ENCODE measurements at places on chromosomes 3 and 15.
A peak's percentile ranks its signal among the peaks of the same experiment; 100 is the strongest.

DNA sequence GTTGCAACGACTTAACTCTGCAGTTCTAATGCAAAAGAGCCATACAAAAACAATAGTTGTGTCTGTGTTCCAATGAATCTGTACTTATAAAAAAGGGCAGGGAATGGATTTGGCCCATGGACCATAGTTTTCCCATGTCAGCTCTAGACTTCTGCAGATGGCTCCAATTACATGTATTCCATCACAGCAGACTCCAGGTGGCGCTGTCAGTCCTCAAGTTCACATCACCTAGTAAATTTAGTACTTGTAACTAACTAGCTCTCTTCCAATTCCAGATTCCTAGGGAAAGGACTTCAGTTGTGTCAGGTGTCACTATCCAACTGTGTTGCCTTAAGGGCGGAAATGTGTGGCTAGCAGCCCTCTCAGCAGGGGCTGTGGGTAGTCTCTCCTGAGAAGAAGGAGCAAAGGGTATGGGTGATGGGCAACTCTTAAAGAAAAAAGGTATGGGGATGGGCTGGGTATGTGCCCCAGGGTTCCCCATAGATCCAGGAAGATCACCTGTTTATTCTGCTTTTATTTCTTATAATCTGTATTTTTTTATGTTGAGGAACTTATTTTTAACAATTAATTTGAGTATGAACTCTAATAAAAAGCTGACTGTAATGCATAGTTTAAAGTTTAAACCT, 36.2 kb downstream of the BBS4 start:
- DNase-seq, result peak; percentile 51

DNA sequence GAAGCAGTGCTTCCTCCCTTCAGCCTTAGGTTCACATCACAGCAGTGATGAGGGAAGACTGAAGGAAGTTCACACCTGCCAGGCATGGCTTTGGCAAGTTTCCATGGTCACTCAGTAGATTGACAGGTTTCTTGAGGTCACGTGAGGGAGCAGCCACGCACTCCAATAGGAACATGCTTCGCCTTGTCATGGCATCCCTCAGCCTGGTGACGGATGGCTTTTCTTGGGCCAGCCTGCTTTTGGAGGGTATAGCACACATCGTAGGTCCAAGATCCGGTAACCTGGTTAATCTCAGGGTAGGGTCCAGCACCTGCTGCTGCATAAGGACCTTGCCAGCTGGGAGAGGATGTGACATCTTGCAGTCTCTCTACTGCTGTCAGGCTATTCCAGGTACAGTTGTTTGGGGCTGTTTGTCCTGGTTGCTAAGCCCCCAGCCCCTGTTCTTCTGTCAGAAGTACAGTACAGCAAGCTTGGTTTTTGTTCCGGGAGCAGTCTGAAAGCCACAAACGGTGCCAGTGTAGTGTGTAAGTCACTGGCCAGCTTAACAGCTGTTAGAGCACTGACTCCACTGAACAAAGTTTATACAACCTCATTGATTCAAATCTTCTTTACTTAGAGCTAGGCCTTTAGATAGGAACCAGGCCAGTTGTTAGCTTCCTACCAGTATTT, 42.3 kb downstream of the PSMD6 start:
- DNase-seq, result no peak

GRCh38 chr3:100662113-100662823, 47.0 kb upstream of the TFG start:
- no peak for DNase-seq

GRCh38 chr3:75338342-75338741, 325.8 kb upstream of the FRG2C start:
- DNase-seq, result no peak

DNA sequence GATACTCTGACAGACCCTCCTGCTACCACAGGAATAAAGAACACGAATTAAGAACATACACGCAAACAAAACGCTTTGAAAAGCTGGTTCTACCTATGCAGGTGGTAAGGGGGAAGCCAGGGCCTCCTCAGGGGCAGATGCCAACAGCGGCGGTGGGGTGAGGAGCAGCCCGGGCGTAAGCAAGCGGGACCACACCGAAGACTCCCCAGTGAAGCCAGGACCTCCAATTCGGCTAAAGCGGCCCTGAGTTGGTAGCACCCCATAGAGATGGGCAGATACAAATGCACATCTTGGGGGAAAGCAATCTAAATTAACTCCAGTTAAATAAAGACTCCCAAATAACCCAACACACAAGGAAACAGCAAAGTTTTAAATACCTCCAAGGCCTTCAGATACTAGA, 32.4 kb downstream of the NIPA2 start:
- no peak for DNase-seq

GRCh38 chr15:92083190-92083589, 229.7 kb downstream of the SLCO3A1 start:
- no peak for DNase-seq

- DNase-seq, result no peak
Observed at GRCh38 chr15:86541540-86541939, 461.9 kb downstream of the AGBL1 start.

- no peak for DNase-seq
Observed at GRCh38 chr3:53518495-53518981, 24.1 kb downstream of the CACNA1D start.

- DNase-seq, result no peak
Observed at GRCh38 chr3:66237552-66237951, 16.8 kb downstream of the SLC25A26 start.

DNA sequence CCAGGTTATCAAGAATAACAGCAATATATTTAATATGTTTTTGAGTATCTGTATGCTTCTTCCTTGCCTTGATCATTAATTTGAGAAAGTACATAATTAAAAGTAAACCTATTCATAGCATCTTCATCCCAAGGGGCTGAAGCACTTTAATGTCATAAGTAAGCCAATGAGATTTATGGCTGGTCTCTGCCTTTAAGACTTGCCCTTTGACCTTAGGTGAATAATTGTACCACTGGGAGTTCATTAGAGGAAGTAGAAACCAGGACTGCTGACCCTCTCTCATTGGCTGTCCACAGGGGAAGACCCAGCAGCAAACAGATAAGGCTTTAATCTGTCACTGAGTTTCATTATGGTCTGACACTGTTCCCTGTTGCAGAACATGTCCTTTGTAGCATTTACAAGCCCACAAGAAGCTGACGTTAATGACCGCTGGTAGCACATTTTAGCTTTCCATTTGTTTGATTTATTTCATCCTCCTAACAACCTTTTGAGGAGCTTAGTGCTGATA, 16.3 kb upstream of the ERC2 start:
- no peak for DNase-seq

GRCh38 chr3:100635273-100635701, 25.9 kb downstream of the ADGRG7 start:
- no peak for DNase-seq

- DNase-seq, result no peak
Observed at GRCh38 chr3:13628841-13629551, 80.1 kb downstream of the FBLN2 start.

GRCh38 chr3:171984883-171985282, 54.5 kb upstream of the FNDC3B start:
- no peak for DNase-seq

GRCh38 chr3:190008432-190008831, 112.3 kb downstream of the P3H2 start:
- no peak for DNase-seq

GRCh38 chr3:72728958-72729467, 119.2 kb downstream of the SHQ1 start:
- DNase-seq, result no peak

DNA sequence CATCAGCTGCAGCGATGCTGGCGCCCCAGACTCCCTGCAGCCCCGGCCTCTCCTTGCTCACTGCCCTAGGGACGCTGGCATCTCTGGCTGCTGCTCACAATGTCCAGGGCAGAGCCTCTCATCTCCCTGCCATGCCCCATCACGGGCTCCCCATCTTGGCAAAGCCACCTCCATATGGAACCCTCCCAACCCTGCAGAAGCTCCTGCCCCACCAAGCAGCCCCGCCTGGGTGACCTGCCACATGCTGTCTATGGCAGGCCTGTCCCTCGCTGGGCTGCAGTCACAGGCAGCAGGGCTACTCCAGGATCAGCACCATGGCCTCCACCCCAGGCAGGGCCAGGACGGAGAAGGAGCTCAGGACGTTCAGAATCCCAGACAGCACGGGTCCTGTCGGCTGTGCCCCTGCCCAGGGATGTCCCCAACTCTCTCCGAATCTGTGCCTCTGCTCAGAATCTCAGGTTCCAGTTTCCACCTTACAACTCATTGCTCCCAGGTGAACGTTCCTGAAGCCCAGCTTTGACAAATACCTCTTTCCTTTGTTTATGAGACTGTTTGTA, 58.4 kb downstream of the PLXNA1 start:
- no peak for DNase-seq

DNA sequence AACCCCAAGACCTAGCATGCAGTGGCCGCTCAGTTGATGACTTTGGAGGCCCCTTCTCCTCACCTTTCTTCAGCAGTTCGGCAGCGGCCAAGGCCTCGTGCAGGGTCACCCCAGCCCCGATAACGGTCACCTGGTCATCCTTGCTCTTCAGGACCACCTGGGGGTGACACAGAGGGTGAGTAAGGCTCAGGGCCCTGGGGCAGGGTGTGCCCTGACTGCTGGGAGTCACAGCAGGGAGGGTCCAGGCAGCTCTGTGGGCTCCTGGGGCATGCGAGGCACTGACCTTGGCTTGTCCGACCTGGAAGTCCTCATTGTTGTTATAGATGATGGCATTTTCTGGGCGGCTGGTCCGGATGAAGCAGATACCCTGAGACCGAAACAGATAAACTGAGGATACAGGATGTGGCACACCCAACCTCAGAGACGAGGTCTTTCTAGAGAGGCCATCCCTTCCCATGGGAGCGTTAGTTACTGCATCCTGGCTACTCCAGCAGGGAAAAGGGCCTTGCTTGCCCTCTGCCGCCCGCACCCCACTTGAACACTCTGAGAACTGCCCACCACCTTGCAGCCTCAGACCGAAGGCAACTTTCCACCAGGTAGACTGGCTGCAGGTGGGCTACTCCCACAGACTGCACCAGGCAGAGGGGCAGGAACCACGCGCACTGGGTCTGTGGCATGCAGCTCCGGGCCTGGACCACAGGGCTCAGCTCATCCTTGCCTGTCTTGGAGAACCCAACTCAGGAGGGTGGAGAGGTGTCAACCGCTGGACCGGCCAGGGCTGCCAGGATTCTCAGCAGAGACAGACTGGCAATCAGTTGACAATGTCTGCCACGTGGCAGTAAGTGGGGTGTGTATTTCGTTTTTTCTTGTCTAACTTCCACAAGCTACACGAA, 27.6 kb downstream of the TKT start:
- DNase-seq, result no peak

DNA sequence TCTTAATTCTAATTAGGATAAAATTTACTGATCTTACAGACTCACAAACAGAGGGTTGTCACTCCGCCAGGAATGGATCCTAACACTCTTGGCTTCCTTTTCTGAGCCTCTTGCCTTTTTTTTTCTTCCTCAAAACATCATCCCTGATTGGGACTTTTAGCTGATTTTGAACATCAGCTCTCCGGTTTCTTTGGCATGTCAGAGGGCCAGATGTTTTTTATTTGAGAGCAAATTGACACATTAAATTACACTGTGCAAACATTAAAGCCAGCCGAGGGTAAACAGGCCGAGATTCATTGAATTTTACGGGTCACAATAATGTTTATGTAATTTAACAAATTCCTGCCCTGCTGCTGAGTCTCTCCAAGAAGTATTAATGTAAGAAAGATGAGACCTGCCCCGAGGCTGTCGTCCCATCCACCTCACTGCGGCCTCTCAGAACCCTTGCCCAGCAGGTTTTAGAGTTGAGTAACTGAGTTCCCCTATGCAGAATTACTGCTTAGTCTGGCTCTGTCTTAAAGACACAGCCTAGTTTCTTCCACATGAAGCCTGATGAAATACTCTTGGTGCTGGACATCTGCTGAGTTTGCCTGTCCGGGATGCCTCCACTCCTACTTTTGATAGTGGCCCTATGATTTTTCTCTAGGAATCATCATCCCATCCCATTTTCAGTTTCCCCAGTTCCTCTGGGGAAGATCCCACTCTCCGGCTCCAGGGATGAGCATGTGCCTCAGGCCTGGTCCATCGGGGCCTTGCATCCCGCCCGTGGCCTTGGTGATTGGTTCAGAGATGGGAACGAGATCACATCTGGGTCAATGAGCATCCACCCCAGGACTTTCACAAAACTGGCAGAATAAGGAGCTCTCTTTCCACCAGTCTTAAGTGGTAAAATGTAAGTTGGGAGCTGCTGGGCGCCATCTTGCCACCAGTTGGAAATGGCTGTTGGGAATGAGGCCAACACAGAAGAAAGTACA, 226.6 kb upstream of the TLE3 start:
- no peak for DNase-seq

DNA sequence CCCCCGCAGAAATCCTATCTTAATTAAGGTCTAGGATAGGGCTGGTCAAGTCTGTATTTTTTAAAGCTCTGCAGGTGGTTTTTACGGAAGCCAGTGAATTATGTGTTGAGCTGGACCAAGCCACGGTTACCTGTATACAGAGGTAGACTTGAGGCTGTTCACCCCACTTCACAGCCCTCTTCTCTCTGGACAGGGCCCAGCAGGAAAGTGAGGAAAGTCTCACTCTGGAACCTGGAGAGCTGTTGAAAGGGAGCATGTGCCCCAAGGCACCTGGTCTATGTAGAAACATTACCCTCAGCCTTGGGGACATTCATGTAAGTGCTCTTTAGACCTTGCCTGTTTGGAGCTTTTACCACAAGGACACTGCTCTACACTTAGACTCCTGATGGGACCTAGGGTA, 6.9 kb downstream of the SEMA5B start:
- no peak for DNase-seq

DNA sequence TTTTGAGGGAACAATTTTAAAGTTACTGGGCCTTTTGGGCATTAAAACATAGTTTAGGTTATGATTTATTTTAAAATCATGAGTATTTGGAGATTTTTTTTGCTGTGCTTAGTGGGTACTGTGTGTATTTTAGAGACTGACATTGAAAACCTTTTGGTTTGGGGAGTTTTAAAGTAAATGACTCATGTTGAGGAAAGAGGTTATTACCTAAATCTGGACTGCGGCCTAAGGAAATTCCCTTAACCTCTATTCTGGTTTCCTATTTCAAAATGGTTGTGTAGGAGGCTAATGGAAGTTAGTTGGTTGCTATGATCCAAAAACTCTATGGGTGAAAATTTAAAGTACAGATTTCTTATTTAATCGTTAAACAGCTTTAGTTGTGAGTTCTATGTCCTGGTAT, 57.3 kb upstream of the DPH6 start:
- DNase-seq, result no peak

GRCh38 chr3:105553851-105554250, 187.1 kb downstream of the ALCAM start:
- no peak for DNase-seq

Data from bone marrow (tissue), 2 donors.